ENCODE measurements at places on chromosomes 12 and 14.

DNA sequence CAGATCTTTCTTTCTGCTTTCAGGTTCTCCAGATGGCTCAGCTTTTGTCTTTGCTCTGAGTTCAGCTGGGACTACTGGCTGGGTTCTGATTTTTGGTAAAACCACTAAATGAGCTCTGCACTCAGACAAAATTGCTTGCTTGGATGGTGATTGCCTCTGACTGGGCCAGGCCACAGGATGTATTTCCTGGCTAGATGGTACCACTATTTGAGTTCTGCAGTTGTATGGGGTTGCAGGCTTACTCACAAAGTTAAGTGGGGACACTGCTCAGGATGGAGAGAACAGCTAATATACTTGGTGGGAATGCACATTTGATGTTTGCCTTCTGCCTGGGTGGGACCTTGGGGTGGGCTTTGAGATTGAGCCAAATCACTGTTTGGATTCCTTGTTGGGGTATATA lies 14.0 kb upstream of the OR4Q3 start:
- no peak for DNase-seq

DNA sequence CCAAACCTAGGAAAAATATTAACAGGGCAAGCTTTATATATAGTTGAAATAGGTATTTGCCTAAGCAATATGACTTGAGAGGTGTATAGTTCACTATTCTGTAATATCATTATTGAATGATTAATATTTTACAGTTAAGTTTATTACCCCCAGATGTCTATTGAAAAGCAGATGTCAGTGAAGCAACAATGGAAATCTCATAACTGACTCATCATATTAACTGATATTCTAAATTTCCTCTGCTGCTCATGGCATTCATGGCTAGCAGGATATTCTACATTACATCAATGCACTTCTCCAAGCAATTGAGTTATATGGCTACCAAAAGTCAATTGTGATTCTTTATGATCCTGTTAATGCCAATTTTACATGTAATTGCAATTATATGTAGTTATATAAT lies 9.7 kb upstream of the MAGOHB start:
- DNase-seq: no peak

DNA sequence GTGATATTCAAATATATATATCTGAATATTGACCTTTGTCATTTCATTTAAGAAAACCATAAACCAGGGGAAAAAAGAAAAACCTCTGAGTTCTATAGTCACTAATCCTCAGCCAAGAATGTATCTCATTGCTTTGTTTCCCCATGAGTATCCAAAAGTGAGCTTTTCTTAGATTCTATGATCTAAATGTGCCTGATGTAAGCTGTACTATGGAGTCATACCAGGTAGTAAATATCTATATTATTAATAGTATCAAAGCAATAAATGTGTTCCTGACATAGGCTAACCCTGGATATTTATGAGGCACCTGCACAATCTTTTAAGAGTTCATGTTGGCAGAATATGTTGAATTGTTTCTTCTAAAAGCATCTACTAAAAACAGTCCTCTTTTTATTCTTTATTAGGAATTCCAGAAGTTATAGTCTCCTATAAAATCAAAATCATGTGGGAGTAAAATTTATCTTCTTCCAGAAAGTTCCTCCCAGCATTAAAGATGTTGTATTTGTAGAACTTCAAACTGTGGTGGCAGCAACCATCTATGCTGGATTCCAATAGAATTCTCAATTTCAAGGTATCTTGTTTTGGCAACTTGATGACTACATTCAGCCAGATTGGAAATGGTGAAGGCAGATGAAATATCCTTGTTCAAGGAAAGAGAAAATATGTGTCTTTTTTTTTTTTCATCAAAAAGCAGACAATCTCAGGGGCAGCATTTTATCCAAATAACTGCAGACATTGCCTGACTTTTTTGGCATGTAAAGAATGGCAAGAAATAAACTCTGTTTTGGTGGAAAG lies 139.7 kb upstream of the RASSF8 start:
- DNase-seq: no peak

DNA sequence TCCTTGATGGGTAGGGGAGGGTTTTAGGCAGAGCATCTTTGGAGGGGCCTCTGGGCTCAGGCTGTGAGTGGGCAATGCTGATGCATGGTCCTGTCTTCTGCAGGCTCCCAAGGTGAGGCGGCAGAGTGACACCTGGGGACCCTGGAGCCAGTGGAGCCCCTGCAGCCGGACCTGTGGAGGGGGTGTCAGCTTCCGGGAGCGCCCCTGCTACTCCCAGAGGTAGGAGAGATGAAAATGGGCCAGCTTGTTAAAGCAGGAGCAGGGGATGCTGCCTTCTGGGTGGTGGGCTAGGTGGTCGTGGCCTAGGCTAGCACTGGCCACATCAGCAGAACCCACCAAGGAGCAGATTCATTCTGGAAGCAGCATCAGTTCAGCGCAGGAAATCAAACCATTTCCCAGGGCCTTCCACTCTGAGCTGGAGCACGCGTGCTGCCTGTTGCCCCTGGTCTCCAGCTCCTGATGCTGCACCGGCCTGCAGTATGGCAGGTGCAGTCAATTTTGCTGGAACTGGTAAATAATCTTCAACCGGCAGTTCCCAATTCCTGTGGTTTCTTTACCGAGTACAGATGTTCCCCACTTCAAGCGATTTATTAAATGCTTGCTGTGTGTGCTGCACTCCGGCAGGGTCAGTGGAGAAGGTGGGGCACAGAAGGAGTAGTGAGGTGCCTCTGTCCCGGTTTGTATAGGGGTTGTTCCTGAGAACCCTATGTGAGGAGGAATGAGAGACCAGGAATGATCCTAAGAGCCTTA lies 7.4 kb downstream of the PAPLN start:
- DNase-seq: no peak

GRCh38 chr14:100215330-100215885 lies 23.5 kb upstream of the YY1 start:
- no peak for DNase-seq

- DNase-seq: no peak
Measured at GRCh38 chr14:90427848-90428426, 31.1 kb downstream of the CALM1 start.
